ENCODE measurements at places on chromosomes 2 and 18.

DNA sequence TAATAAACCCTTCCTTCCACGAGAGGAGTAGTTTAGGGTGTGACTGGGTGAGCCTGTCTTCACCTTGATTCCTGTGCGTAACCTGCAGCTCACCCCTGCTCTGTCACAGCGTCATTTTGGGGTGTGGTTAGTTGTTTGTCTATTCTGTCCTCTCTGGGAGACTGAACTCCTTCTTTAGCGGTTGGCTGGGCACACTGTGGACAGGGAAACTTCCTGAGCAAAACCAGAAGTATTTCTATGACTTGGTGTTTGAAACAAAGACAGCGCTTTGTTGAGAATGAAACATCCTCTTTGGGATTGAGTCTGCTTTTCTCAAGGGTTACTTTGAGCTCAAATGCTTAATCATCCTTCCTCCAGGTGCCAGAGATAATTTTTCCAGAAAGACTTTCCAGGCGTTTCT, 270.7 kb downstream of the HRH4 start:
- DNase-seq: no peak

- DNase-seq: no peak
These were observed 231.9 kb downstream of the PLCL1 start for GRCh38 chr2:198036029-198036879.

DNA sequence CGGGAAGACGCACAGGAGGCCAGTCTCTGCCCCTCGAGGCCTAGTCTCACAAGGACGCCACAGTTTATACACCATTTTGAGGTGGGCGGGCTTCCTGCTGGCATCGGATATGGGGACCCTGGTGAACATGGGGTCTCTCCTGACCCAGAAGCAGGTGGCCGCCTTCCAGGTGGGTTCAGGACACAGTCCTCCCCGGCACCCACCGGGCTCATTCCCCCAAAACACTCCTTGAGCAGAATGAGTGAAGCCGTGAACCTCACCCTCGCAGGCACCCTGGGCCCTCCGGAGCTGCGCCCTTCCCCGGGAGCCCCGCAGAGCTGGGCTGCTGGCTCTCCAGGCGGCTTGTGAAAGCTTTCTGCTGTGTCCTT, 6.5 kb downstream of the NFATC1 start:
- no peak for DNase-seq

GRCh38 chr2:196249171-196249570, 77.8 kb upstream of the STK17B start:
- no peak for DNase-seq

DNA sequence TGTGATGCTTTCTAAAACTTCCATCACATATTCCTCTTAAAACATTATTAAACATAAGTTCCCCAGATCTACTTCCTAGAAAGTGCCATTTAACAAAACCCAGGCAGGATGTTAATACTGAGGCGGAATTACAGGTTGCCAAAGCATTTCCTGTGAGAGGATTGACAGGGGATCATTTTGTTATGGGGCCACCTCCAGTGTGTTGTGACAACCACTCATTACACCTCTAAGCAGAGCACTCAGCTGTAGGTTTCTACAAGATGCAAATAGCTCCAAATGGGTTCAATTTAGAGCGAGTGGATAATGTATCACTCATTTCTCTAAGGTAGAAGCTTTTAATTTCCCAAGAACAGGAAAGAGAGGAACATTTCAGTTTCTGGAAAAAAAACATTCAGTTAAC, 1429.5 kb upstream of the ACVR2A start:
- no peak for DNase-seq

GRCh38 chr18:51135795-51136194, 61.7 kb downstream of the MEX3C start:
- DNase-seq: peak; percentile 70

DNA sequence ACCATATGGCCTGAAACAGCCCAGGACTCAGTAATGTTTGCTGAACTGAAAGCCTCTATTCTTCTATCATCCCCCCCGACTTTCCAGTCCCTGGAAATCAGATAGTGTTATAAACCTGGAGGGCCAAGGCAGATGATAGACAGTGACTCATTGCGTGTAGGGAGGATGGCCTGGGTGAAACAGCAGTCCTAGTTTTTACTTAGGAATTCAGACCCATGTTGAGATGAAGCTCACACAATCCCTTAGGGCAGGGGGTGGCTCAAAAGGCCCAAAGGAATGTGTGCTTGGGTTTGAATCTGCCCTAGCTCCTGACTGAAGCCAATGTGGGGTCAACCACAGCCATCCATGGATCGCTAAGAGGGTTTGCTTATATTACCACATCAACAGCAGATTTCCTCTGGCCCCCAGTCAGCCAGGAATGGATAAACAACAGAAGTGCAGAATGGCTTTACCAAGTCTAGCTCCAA, 43.9 kb upstream of the STPG4 start:
- no peak for DNase-seq

- DNase-seq: no peak
These were observed 33.7 kb upstream of the CCBE1 start for GRCh38 chr18:59730896-59731295.

DNA sequence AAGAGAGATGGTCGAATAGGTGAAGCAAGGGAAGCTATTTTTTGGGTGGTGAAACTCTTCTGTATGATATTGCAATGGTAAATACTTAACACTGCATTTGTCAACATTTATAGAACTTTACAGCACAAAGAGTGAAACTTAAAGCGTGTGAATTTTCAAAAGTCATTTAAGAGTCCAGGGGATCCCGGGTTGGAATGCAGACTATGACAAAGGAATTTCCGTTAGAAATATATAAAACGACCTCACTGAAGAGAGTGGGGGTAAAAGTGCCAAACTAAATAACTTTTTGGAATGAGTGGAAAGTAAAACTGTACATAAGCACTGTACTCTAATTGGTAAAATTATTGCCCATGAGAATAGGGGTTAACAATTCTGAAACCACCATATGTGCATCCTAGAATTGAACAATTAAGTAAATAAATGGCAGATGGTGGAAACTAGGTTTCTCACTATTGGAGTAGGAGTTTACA, 191.0 kb upstream of the FN1 start:
- no peak for DNase-seq

DNA sequence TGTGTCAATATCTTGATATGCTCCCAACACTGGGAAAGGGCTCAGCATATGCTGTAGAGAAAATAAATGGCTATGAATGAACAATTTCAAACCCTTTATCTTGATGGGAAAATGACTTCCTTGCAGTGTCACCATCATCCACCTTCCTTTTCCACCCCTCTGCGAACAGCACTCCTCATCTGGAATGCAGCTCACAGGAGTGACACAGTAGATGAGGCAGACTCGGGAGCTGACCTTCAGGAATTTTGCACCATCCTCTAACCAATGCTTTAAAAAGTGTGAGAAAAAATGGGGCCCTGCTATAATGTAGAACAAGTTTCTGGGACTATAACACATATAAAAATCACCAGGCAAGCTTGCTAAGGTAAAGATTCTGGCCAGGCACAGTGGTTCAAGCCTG, 41.3 kb upstream of the YPEL5 start:
- no peak for DNase-seq

DNA sequence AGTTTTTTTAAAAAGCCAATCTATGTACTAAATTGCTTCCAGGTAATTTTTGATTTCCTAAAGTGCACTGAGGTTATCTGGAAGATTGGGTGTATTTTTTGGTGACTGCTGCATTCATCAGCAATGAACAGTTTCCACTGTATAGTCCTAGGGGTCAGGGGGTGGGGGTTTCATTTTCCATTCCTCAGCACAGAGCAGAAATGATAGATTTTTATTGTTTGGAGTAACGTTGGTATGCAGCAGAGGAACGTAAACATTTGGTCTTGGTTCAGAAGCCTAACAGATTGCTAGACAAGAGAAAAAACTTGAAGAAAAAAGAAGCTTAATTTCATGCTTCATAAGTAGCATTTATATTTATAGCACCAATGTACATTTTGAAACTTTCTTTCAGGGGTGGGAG, 54.9 kb downstream of the ZCCHC2 start:
- DNase-seq: no peak

DNA sequence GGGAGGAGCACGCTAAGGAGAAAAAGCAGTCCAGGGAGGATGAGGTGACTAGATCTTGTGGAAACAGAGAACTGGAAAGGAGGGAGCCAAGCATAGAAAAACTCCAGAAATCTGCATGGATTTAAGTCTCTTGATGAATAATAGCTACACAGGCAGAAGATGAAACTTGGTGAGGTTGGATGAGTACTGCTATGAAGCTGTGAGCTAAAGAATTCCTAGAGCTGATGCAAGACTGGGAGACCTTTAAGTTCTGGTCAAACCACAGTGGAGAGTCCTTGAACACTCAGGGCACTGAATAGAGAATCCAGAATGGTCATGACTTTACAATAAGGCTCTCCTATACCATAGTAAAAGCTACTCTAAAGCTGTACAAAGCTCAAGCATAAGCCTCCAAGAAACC, 18.4 kb upstream of the PIEZO2 start:
- DNase-seq: no peak

DNA sequence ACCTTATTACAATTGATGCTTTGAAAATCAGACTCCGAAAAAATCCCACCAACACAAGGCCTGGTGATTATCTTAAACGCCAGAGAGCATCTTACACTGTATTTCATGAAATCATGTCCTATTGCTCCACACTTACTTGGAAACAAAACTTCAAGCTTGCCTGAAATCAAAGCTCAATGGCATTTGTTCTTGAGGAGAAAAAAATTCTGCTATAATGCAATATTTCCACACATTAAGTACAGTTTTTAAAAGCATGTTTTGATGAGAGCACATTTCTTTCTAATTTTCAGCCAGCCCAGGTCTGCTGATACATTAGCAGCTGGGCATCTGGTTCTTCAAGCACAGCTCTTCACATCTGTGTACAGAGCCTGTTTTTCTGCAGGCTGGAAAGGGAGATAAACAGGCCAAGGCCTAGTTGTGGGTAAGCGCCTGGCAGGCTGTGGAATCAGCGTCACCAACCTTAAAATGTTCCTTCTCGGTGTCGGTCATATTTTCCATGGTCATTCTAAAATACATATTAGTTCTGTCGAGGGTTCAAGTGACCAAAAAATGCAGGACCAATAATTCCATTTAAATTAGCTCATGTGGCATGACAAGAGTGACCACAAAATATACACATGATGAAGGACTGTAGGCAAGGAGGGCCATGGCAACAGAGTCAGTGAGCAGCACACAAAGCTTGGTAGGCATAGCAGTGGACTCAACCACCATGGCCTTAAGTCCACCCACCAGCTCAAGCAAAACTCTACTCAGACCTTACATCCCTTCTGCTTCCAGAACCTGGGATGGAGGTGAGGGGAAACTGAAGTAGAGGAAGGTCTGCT, 20.9 kb downstream of the SLC8A1 start:
- DNase-seq: no peak

GRCh38 chr2:155308367-155309009, 610.0 kb downstream of the KCNJ3 start:
- no peak for DNase-seq

- peak; percentile 83 for DNase-seq
These were observed 12.2 kb upstream of the ATP6V1B1 start for GRCh38 chr2:70923378-70924015.

- DNase-seq: no peak
These were observed 100.5 kb downstream of the CDC42EP3 start for GRCh38 chr2:37570773-37571586.

GRCh38 chr2:85132834-85133637, at the start of gene TCF7L1:
Gene TCF7L1, plus strand, starts transcription at chr2:85133392. Its CDS starts 293 bp downstream, at chr2:85133685.
- peak; percentile 97 for DNase-seq

- no peak for DNase-seq
These were observed 199.8 kb downstream of the PLCL1 start for GRCh38 chr2:198004173-198004572.

DNA sequence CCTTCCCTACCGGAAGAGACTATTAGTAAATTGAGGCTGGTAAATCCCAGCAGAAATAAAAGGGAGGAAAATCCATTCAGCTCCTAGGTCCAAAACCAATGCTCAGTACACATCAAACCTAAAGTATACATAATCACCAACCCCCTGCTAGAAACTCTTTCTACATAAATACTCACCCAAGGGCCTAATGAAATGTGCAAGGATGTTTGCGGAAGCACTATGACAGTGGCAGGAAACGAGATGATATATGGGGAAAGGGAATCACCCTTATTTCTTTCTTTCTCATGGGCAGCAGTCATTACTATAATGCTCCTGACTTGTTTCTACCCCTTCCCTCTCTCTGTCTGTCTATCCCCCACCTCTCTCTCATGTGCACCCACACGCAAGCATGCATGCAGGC, 1.3 kb upstream of the SCTR start:
- DNase-seq: no peak

DNA sequence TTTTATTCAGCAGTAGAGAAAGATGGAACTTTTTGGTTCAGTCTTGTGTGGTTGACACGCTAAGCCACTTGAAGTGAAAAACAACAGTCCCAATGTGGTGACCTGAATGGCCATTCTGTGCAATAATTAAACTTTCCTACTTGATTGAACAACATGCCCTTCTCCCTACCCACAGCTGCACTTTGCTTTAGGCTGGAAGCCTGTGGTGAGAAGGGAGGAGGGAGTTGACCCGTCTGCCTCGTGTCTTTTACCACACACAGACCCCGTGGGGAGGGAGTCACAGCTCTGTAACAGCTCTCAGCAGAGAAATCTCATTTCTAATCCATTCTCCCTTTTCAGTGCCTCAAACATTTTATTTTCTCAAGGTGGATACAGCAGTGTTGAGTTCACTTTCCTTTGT, 138.2 kb upstream of the PKDCC start:
- DNase-seq: no peak

DNA sequence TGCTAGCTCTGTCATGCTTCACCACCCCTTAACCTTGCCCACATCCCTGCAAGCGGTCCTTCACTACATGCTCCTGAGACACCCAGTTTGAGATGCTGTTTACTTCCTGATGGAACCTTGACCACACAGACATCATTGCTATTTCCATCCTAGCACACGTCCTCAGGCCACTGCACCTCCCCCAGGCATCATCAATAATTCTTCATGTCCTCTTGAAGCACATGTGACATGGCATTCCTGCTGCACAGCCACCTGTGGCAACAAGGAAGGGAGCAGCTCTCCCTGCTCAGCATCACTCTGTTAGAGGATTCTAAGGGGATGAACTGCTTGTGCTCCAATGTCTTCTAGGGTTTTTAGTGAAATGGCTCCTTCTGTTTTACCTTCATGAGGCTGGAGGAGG, 26.1 kb upstream of the ST3GAL5 start:
- DNase-seq: peak; percentile 18

DNA sequence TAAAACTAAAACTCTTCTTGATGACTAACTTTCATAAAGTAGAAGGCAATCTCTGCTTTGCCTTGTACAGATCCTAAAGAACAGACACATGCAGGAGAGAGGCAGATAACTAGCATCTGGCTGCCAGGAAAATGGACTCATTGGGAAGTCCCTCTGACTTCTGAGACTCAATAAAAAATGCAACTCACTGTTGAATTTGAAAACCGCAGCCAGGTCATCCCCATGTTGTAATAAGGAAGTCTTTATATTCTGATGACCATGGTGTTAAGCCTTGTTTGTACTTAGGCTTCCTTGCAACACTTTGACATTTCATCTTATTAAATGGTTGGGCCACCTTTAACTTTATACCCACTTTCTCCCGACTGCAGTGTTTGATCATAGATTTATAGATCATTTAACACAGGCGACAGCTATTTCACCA, 375.1 kb upstream of the KCNH7 start:
- DNase-seq: no peak

GRCh38 chr2:191183516-191183915, 32.7 kb upstream of the STAT4 start:
- DNase-seq: no peak

Data from endodermal cell (in vitro differentiated cells).